Activated CD8-positive, alpha-beta memory T cell treated with anti-CD3 and anti-CD28 coated beads for 24 hours (primary cell): ENCODE measurements at places on chromosomes 1 and 21.

GRCh38 chr1:116826818-116827606, 72.8 kb downstream of the CD2 start:
- DNase-seq: peak; percentile 73

- no peak for DNase-seq
Measured at GRCh38 chr1:221411283-221411682, 330.6 kb downstream of the DUSP10 start.

DNA sequence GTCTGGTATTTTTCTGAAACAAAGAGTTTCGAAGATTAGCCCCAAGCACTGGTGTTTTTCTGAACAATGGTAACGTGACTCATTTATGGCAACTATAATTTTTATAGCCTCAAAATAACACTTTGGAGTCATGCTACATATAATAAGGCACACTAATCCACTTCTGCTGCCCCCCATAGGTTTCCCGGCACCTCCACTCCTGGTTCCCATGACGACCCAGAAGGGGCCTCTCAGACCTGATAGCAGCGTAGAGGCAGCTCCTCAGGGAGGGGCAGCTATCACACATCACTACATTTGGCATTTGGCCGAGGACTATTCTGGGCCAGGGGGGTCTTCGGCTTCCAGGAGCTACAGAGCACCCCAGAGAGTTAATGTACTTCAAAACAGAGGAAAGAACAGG, 23.3 kb downstream of the CAPN8 start:
- DNase-seq: no peak

GRCh38 chr1:205430696-205431305, 8.9 kb upstream of the LEMD1 start:
- DNase-seq: peak; percentile 86

DNA sequence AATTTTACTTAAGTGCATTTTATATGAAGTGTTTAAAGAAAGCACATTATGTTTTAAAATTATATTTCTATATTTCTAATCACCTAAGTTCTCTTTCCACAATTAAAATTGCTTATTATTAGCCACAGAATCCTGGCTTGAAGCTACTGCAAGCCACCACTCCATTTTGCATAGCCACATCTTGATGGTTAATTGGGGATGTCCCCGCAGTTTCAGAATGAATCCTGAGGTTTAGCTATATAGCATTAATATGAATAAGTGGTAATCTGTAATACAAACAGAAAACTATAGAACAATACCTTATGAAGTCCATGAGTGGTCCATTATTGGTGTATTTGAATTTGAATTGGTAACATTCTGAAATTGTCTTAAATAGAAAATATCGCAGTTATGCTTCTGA, 11.6 kb upstream of the GOLPH3L start:
- DNase-seq: no peak

- no peak for DNase-seq
Measured at GRCh38 chr1:14571810-14572767, 26.4 kb upstream of the KAZN start.

- peak; percentile 59 for DNase-seq
Measured at GRCh38 chr1:247330548-247331171, 1.0 kb downstream of the ZNF496 start.

DNA sequence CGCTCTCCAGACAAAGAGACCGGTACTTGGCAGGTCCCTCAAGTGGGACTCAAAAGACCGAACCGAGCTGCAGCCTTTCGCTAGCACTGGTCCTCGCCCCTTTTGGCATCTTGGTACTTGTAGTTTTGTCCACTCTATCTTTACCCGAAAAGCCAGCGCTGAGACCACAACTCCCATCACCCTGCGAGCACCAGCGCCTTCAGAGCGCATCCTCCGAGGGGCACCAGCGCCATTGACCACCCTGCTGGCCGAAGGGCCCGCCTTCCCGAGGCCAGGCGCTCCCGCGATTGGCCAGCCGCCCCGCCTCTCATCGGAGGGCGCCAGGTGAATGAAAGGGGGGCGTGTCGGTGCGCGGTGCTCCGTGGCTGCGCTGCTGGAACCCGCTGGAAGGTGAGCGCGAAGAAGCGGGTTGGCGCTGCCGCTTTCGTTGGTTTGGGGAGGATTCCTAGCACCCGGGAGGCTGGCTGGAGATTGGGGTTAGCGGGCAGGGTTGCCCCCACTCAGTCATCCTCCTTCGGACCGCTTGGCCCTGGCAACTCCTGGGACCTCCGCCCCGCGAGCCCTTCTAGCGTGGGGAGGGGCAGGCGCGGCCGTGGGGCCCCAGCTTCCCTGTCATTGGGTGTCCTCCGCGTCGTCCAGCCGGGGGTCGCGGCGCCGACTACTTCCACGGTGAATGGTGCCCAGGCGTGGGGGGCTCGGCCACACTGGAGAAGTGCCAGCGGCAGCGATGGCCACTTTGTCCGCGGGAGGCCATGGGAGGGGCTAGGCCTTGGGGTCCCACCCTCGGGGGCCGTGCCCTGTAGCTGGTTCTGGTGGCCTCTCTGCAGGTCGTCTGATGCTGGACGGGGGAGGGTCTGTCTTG, at the start of gene ZBTB8B:
TSS of gene ZBTB8B (plus strand) at position 357 of the 862 bp plus-strand sequence. CDS start 5,553 bp downstream, outside the sequence.
- DNase-seq: peak; percentile 81

- no peak for DNase-seq
Measured at GRCh38 chr1:231463541-231463940, 41.5 kb upstream of the EGLN1 start.

DNA sequence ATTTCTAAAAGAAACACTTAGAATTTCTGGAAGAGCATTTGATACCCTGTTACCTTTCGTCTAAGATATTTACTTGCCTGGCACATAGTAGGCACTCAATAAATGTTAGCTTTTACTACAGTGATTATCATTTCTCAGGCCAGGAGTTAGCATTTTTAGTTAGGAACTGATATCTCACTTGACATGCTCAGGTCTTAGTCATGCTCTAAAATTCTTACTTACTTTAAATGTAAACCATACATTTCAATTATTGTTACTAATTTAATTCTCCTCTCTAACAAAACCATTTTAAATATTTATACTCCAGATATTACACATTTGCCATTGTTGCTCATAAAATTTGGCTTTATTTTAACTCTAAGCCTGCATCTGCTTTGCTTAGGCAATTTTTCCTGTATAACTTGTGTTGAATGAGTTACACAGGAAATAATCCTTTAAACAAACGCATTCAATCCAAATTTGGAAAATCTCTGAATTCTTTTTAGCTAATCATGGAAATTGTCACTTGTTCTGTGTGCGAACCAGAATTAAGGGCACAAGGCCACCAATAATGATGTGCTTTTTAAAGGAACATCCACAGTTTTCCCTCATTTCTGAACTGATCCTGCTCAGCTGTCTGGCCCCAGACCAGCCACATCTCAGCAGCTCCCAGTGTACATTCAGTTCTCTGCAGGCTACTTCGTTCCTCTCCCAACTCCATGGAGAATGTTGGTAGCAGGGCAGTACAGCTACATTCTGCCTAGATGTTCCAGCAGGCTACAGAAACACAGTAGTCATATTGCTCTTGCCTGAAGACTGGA, 15.6 kb downstream of the NIBAN1 start:
- DNase-seq: no peak

GRCh38 chr1:227399152-227399730, 80.9 kb upstream of the CDC42BPA start:
- DNase-seq: no peak

- no peak for DNase-seq
Measured at GRCh38 chr1:3886691-3887090, 13.4 kb downstream of the C1orf174 start.

DNA sequence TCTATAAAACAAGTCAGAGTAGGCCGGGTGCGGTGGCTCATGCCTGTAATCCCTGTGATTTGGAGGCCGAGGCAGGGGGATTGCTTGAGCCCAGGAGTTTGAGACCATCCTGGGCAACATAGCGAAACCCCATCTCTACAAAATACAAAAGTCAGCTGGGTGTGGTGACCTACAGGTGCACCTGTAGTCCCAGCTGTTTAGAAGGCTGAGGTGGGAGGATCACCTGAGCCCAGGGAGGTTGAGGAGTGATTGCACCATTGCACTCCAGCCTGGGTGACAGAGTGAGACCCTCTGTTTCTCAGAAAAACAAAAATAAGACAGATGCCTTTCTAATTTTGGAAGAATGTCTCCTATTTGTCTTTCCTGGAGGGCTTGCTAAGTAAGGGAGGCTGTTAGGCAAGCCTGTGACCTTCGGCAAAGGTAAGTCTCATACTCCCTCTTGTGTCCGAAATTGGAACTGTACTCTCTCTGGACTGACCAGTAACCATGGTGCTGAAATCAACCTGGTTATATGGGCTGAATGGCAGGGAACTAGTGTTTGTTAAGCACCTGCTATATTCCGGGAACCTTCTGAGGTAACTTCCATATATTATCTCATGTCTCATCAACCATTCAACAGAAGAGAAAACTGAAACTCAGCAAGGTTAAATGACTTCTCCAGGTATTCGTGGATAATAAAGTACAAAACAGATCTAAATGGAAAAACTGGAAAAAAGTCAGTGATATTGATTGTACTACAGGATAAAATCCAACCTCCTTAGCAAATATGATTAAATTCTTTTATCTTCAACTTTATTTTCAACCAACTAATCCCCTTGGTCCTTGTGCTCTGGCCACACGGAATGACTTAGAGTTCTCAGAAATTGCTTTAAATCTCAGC, 11.8 kb upstream of the RAB3B start:
- no peak for DNase-seq

GRCh38 chr1:212968368-212968863, 18.1 kb downstream of the VASH2 start:
- no peak for DNase-seq

DNA sequence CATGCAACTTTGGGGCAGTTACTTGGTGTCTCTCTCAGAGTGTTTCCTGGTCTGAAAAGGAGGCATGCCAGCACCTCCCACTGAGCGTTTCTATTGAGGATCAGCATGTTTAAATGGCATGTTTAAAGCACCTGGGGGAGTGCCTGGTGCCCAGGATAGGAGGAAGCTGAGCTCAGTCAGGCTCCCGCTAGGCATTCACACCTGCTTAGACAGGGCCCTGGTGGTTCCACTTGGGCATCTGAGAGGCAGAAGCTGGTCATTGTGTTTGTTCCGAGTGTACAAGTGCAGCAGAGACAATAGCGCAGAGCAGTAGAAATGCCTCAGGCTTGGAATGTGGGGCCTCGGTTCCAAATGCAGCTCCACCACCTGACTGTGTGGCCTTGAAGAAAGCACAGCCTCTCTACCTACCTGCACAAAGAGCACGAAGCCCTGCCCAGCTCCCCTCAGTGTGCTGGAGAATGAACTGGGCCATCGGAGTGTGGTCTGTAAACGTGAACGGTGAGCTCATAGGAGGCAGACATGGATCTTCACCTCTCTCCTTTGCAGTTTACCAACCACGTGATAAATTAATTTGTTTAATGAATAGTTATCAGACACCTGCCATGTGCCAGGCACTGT, 20.3 kb upstream of the TMEM222 start:
- no peak for DNase-seq
